Spleen (tissue), 13 donors: ENCODE measurements at places on chromosomes 12 and 14.

- DNase-seq, result no peak
Observed at GRCh38 chr12:83158613-83159207, 472.0 kb downstream of the TMTC2 start.

DNA sequence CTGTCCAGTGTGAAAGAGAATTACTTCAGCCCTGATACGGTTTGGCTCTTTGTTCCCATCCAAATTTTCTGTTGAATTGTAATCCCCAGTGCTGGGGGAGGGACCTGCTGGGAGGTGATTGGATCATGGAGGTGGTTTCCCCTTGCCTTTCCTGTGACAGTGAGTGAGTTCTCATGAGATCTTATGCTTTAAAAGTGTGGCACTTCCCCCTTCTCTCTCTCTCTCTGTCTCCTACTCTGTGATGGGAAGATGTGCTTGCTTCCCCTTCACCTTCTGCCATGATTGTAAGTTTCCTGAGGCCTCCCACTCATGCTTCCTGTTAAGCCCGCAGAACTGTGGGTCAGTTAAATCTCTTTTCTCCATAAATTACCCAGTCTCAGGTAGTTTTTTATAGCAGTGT, 5.5 kb upstream of the SLC15A5 start:
- no peak for DNase-seq

DNA sequence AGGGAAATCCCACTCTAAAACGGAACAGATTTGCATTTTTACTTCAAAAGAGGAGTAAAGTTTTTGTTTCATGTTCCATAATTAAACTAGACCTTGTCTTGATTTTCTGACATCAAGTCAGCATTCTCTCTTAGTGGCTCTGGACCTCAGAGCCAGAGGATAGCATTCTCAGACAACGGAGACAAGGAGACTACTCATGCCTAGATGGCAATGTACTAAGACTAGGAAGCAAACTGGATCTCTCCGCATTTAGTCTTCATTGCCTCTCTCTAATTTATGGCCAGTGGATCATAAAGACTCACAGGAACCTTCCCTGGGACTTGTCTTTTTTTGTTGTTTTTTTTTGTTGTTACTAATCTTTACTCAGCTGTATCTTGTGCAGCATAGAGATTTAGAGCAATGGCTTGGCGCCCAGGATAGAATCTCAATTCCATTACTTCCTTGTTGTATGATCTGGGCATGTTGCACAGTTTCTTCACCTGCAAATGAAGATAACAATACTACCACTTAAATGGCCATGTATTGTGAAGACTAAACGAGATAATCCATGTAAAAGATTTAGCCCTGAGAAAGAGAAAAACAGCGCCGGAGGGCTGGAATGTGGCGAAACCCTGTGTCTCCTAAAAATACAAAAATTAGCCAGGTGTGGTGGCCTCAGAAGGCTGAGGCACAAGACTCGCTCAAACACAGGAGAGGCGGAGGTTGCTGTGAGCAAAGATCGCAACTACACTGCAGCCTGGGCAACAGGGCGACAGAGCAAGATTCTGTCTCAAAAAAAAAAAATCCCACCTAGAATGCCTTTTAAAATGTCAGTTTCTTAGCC, 4.0 kb upstream of the GEMIN2 start:
- no peak for DNase-seq

DNA sequence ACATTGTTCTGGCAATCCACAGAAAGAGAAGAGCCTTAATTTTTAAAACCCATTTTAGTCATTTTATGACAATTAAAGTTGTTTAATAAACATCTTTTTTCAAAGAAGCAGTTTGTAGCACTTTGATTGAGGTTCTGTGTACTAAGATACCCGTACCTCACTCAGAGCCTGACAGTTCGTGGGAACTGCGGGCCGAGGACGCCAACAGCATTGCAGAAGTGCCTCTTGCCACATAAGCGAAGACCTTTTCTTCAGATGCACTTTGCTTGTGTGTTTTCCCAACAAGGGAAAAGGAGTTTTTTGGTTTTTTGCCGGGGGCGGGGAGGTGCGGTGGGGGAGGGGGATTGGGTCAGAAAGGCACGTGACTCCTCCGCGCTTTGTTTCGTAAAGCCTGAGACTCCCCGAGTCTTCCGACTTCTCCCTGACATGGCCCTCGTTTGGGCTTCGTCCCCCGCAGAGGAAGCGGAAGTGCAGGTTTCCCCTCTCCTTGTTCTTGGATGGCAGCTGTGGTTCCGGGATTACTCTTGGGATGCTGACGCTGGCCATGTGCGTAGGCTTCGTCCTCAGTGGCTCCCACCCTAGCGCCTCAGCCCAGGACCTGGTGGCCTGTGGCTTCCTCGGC, 70.8 kb downstream of the WDR20 start:
- peak; percentile 74 for DNase-seq

DNA sequence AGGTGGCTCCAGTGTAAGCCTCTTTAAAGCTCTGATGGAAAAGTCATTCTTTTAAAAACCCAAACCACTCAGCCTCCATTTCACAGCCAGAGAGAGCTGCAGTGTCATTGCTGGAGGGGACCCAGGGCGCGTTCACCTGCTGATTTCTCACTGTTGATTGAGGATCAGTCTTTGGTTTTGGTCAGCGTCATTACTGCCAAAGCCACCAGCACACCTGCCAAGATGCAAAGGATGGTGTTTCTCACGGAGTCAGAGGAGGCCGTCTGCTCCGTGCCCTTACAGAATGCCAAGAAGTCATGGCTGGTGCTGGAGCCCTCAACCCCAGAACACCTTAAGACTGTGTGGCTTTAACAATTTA, 32.8 kb upstream of the BATF start:
- DNase-seq, result no peak

DNA sequence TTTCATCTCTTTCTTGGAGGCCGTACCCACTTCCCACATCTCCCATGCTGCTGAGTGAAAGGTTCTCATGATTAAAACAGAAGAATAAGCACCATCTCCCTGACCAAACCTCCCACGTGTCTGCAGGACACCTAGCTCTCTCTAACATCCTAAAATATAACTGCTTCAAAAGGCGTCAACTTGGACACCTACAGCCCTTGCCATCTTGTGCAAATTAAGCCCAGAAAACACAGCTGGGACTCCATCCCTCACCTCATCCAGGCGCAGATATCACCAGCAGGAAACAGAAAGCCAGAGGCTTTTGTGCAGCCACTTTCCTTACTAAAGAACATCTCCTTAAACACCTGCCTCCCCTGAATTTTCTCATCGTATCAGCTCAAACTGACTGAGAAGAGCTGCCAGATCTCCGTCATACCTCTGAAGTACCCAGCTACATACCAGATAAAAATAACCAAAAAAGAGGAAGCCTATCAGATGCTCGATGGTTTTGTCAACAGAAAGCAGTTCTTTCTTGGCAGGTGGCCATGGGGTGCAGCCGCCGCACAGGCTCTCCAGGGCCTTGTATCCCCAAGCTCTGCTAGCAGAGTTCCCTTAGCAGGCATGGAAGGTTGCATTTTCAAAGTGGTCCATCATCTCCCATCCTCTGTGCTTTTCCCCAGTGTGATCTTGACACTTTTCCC, 28.8 kb downstream of the MAP3K9 start:
- DNase-seq, result peak; percentile 85

- DNase-seq, result no peak
Observed at GRCh38 chr12:2627076-2627834, 167.5 kb upstream of the FKBP4 start.

DNA sequence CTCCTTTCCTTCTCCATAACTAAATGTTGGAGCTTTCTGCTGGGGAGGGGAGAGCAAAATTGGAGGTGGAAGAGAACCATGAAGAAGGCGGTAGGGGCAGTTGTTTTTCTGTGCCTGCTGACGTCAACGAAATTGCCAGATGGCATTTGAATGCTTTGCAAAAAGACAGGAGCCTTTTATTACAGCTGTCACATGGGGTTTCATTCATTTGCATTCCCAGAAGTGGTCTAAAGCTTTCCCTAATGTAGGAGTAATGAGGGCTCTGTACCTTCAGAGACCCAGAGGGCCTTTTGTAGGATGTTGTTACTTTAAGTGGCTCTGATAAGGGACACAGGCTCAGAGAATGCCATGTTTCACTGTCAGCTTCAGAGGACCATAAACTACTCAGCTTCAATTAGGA, 107.1 kb upstream of the SLCO1C1 start:
- no peak for DNase-seq

- no peak for DNase-seq
Observed at GRCh38 chr12:113149361-113150150, at the start of gene CFAP73. TSS of gene CFAP73 (plus strand) at chr12:113149724. CDS start at chr12:113149858, 134 bp downstream.
